ENCODE measurements at places on chromosomes 2 and 18.

DNA sequence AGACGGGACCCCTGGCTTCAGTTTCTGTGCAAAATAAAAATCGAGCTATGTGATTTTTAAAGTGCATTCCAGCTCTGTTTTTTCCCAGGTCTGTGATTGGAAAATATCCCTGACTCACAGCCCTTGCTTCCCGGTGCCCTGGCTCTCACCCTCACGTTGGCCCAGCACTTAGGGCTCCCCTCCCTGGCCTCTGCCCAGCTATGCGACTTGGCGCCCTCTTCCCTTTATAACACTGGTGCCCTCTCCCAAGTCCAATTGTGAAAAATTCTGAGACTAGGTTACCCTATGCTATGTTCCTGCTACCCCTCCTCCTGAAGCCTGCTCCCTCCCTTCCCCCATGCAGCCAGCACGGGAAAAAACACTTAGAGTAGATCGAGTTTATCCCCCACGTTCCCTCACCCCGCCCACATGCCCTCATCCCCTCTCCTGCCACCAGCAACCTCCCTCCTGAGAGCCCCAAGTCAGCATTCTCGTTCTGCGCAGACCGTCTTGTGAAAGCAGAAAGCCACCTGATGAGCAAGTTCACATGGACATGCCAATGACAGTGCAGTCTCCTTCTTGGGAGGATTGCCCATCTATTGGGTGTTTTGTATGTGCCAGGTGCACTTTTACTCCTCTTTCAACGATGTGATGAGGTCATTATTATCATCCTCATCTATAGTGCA is 228.8 kb downstream of the VAPA start:
- H3K36me3 ChIP-seq, result no peaks in the 10 kb centered on the region
- H3K4me3 ChIP-seq, result no peak overlapping the region
- H3K4me1 ChIP-seq, result peaks cover 12% of the 10 kb centered on the region
- no peak overlapping the region for H3K27ac ChIP-seq
- peak; percentile 61 for DNase-seq
- H3K27me3 ChIP-seq, result no peaks in the 10 kb centered on the region

DNA sequence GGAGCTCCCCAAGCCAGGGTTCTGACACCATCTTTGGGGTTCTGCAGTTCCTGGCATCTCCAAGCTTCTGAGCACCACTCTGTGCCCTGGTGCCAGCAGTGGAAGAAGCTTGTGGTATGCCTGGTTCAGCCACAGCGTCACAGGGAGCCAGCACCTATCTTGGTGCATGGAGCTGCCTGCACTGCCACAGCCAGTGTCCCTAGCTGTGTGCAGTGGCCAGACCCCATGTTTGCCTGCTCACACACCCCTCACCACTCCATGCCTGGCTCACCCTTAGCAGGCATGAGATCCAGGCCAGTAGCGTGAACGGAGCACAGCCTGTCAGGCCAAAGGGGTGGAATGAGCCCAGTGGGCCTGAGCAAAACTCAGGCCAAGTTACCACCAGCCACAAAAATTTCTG is 290.2 kb upstream of the LRATD1 start:
- no peaks in the 10 kb centered on the region for H3K36me3 ChIP-seq
- no peaks in the 10 kb centered on the region for H3K4me1 ChIP-seq
- no peak overlapping the region for H3K4me3 ChIP-seq
- H3K27me3 ChIP-seq, result no peaks in the 10 kb centered on the region

- H3K4me1 ChIP-seq, result peaks cover 5% of the 10 kb centered on the region
- no peak for DNase-seq
- no peaks in the 10 kb centered on the region for H3K36me3 ChIP-seq
- peaks cover 7% of the 10 kb centered on the region for H3K27me3 ChIP-seq
- no peak overlapping the region for H3K27ac ChIP-seq
These were observed 39.0 kb downstream of the TGFA start for GRCh38 chr2:70514612-70515055.

- peaks cover 2% of the 10 kb centered on the region for H3K36me3 ChIP-seq
- no peak overlapping the region for H3K4me3 ChIP-seq
- DNase-seq, result no peak
- no peaks in the 10 kb centered on the region for H3K4me1 ChIP-seq
These were observed 9.7 kb downstream of the VRK2 start for GRCh38 chr2:58056192-58056916.

GRCh38 chr2:105798595-105798994 is 53.9 kb downstream of the NCK2 start:
- no peak overlapping the region for H3K4me3 ChIP-seq
- peaks cover 10% of the 10 kb centered on the region for H3K36me3 ChIP-seq
- H3K27ac ChIP-seq, result no peak overlapping the region
- H3K27me3 ChIP-seq, result no peaks in the 10 kb centered on the region
- peaks cover 9% of the 10 kb centered on the region for H3K4me1 ChIP-seq
- DNase-seq, result peak; percentile 12

DNA sequence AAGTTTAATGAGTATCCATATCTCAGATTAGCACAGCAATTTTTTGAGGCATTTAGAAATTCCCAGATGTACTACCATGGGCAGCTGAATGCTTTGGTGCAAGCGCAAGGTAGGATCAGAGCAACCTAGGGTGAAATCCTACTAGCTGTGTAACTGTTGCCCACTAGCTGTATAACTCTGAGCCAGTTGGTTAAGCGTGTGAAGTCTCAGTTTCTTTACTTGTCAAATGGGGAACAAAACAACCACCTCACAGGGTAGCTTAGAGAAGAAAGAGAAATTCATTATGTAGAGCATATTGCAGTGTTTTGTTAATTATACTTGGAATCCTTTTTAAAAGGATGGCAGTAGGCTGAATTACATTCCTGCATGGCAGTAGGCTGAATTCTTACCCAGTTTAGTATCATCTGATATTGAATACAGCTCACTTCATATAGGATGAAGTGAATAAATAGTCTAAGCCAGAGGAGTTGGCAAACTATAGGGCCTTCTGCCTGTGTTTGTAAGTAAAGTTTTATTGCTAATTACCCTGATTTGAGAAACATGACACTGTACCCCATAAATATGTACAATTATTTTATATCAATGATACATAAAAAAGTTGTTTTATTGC is 180.7 kb downstream of the PLCL1 start:
- H3K27me3 ChIP-seq, result no peaks in the 10 kb centered on the region
- H3K4me1 ChIP-seq, result no peaks in the 10 kb centered on the region
- H3K36me3 ChIP-seq, result no peaks in the 10 kb centered on the region
- no peak overlapping the region for H3K27ac ChIP-seq

GRCh38 chr2:112642966-112643365 is 2.8 kb upstream of the SLC20A1 start:
- no peak overlapping the region for H3K4me3 ChIP-seq
- no peaks in the 10 kb centered on the region for H3K36me3 ChIP-seq
- no peaks in the 10 kb centered on the region for H3K27me3 ChIP-seq
- H3K4me1 ChIP-seq, result peaks cover 18% of the 10 kb centered on the region

DNA sequence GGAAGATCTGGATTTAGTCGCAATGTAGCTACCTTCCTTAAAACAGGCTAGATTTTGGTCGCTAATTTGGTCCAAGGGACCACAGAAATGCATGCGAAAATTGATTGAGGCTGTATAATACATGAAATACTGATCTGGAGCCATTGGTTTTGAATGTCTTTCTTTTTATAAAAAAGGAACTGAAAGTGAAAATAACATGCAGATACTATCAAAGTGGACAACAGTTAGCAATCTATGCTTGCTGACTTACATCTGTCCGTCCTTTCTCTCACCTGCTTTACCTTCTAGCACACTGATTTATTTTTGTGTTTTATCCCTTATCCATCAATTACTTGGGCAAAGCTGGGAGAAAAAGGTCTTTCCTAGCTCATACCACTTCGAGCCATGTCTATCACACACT is 1459.8 kb upstream of the ACVR2A start:
- DNase-seq, result no peak
- H3K27me3 ChIP-seq, result no peaks in the 10 kb centered on the region
- H3K27ac ChIP-seq, result no peak overlapping the region
- no peak overlapping the region for H3K4me3 ChIP-seq

- H3K4me3 ChIP-seq, result no peak overlapping the region
- no peaks in the 10 kb centered on the region for H3K36me3 ChIP-seq
- H3K4me1 ChIP-seq, result peaks cover 4% of the 10 kb centered on the region
- no peak overlapping the region for H3K27ac ChIP-seq
- no peaks in the 10 kb centered on the region for H3K27me3 ChIP-seq
These were observed 65.1 kb upstream of the ACSL3 start for GRCh38 chr2:222795450-222796357.

GRCh38 chr18:8858888-8859511 is 153.6 kb downstream of the MTCL1 start:
- peak; percentile 94 for DNase-seq
- no peaks in the 10 kb centered on the region for H3K4me1 ChIP-seq
- no peak overlapping the region for H3K4me3 ChIP-seq
- H3K27me3 ChIP-seq, result no peaks in the 10 kb centered on the region
- H3K36me3 ChIP-seq, result no peaks in the 10 kb centered on the region

GRCh38 chr2:146124741-146125140 is 1604.8 kb upstream of the ZEB2 start:
- no peaks in the 10 kb centered on the region for H3K27me3 ChIP-seq
- peak; percentile 16 for DNase-seq
- H3K4me1 ChIP-seq, result no peaks in the 10 kb centered on the region
- no peaks in the 10 kb centered on the region for H3K36me3 ChIP-seq
- H3K27ac ChIP-seq, result no peak overlapping the region

- H3K4me3 ChIP-seq, result no peak overlapping the region
- H3K27me3 ChIP-seq, result no peaks in the 10 kb centered on the region
- H3K4me1 ChIP-seq, result peaks cover 15% of the 10 kb centered on the region
- H3K27ac ChIP-seq, result no peak overlapping the region
- peaks cover 49% of the 10 kb centered on the region for H3K36me3 ChIP-seq
- DNase-seq, result no peak
These were observed 36.5 kb downstream of the BCL2L11 start for GRCh38 chr2:111157071-111157661.

DNA sequence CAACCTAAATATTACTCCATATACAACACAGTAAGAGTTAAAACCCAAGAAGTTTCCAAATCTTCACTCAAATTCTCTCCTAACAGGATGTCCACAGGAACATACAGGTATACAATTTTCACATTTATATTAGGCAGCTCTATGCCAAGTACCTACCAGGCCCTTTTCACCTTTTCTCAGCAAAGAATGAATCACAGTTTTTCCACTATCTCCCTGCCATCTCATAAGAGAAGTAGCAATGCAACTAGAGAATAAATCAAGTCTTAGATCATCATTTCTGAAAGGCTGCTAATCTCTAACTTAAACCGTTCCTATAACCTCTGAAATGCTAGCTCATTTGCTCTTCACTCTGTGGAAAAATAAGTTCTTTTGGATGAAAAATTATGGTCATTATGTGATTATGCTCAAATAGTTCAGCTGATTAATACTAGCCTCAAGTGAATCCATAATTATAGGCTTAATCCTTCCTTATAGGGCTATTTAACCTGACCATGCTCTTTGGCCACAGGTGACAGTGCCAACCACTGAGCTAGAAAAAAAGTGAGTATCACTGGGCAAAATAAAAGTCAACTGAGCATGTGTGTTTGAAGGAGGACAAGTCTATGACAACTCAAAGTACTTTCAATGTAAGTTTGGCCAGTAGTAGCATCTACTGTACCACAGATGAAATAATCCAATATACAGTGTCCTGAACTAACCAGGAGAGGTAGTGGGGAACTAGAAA is 79.7 kb downstream of the COBLL1 start:
- H3K27me3 ChIP-seq, result no peaks in the 10 kb centered on the region
- H3K4me3 ChIP-seq, result no peak overlapping the region
- H3K27ac ChIP-seq, result no peak overlapping the region
- H3K36me3 ChIP-seq, result no peaks in the 10 kb centered on the region
- no peak for DNase-seq

- peak overlapping the region; percentile 94 for H3K4me3 ChIP-seq
- no peak for DNase-seq
- no peaks in the 10 kb centered on the region for H3K27me3 ChIP-seq
- H3K36me3 ChIP-seq, result no peaks in the 10 kb centered on the region
- peak overlapping the region; percentile 94 for H3K27ac ChIP-seq
These were observed 455 bp downstream of the PREPL start for GRCh38 chr2:44360749-44361329.

- H3K27ac ChIP-seq, result no peak overlapping the region
- peaks cover 23% of the 10 kb centered on the region for H3K36me3 ChIP-seq
- H3K4me3 ChIP-seq, result no peak overlapping the region
- peak; percentile 80 for DNase-seq
These were observed 14.8 kb downstream of the ASPRV1 start for GRCh38 chr2:69946351-69947324.

- no peak overlapping the region for H3K4me3 ChIP-seq
- no peaks in the 10 kb centered on the region for H3K27me3 ChIP-seq
- DNase-seq, result peak; percentile 80
- no peaks in the 10 kb centered on the region for H3K4me1 ChIP-seq
- H3K27ac ChIP-seq, result no peak overlapping the region
- no peaks in the 10 kb centered on the region for H3K36me3 ChIP-seq
These were observed 291.3 kb upstream of the TANK start for GRCh38 chr2:160868891-160869290.

DNA sequence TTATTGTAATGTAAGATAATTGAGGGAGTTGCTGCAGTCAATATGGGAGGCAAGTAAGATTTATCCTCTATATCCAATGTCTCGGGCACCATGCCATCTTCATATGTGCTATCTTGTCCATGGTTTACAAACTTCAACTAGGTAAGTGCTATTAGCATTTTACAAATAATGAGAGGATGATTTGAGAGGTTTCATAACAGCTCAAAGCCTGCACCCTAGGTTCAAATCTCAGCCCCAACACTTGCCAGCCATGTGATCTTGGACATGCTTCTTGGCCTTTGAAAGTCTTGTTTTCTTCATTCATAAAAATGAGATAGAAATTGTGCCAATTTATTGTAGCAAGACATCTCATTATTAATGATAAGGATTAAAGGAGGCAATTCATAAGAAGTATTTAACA is 108.8 kb downstream of the RND3 start:
- H3K4me3 ChIP-seq, result no peak overlapping the region
- no peak overlapping the region for H3K27ac ChIP-seq
- no peak for DNase-seq
- no peaks in the 10 kb centered on the region for H3K27me3 ChIP-seq
- no peaks in the 10 kb centered on the region for H3K36me3 ChIP-seq
- no peaks in the 10 kb centered on the region for H3K4me1 ChIP-seq

- H3K27ac ChIP-seq, result no peak overlapping the region
- no peaks in the 10 kb centered on the region for H3K4me1 ChIP-seq
- H3K36me3 ChIP-seq, result no peaks in the 10 kb centered on the region
- H3K4me3 ChIP-seq, result no peak overlapping the region
These were observed 42.7 kb downstream of the SLC4A5 start for GRCh38 chr2:74300506-74300905.

DNA sequence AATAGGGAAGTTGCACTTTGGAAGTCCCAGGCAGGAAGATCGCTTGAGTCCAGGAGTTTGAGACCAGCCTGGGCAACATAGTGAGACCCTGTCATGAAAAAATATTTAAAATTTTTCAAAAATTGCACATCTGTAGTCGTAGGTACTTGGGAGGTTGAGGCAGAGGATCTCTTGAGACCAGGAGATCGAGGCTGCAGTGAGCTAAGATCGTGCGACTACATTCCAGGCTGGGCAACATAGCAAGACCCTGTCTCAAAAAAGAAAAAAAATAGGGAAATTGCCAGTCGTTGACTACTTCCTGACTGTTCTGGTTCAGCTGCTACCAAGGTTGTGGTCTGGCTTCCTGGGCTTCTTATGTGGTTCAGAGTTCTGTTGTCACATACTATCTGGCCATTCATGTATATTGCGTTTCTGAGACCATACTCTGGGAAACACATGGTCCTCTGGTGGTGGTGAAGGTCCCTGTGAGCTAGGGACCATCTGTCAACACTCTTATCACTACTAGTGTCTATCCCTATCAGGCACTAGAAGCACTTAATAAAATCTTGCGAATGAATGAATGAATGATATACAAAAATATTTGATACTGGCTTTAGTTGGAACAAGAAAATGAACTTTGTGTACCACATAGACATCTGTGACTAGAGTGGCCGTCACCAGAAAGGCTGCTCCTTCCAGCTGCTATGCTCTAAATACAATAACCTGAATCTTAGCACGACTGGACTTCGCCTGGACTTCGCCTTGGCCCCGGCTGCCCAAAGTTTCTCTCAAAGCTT is 861 bp upstream of the KLHL23 start:
- H3K4me1 ChIP-seq, result peaks cover 8% of the 10 kb centered on the region
- peaks cover 18% of the 10 kb centered on the region for H3K27me3 ChIP-seq
- DNase-seq, result peak; percentile 8
- no peaks in the 10 kb centered on the region for H3K36me3 ChIP-seq
- H3K4me3 ChIP-seq, result peak overlapping the region; percentile 75
